Activated CD8-positive, alpha-beta memory T cell treated with anti-CD3 and anti-CD28 coated beads, Interleukin-2, amount 10 ng/mL, durations not matched to agents 7 days and 5 days (primary cell): ENCODE measurements at places on chromosomes 11 and 22. TPM values are rescaled to one million over a fixed set of nuclear protein-coding genes. Genes with fewer than 3 reads are reported as not detected.

RFPL3 gene
- total RNA-seq, result not detected

CCDC188 gene
- not detected for total RNA-seq

ANO5 gene
- 0.12 TPM for total RNA-seq

GRCh38 chr22:25085156-25085555 lies 114.5 kb upstream of the CRYBB3 start:
- no peak for DNase-seq

DNA sequence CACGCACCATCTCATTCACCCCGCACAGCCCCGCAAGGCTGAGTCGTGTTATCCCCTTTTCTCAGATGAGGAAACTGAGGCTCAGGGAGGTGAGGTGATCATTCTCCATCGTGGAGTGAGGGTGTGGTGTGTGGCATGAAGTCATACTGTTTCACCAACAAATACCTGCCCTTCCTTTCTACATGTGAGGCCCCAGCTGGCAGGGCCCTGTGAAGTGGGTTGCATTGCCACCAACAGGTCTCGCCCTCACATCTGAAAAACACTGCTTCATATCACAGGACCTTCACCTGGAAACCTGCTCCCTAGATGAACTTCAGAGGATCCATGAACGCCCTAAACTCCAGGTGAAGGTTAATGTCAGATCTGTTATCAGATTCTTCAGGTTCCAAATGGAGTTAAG lies 4.3 kb downstream of the SSTR3 start:
- DNase-seq, result no peak

- no peak for DNase-seq
Observed at GRCh38 chr22:37815593-37815992, 7.6 kb upstream of the GALR3 start.

DNA sequence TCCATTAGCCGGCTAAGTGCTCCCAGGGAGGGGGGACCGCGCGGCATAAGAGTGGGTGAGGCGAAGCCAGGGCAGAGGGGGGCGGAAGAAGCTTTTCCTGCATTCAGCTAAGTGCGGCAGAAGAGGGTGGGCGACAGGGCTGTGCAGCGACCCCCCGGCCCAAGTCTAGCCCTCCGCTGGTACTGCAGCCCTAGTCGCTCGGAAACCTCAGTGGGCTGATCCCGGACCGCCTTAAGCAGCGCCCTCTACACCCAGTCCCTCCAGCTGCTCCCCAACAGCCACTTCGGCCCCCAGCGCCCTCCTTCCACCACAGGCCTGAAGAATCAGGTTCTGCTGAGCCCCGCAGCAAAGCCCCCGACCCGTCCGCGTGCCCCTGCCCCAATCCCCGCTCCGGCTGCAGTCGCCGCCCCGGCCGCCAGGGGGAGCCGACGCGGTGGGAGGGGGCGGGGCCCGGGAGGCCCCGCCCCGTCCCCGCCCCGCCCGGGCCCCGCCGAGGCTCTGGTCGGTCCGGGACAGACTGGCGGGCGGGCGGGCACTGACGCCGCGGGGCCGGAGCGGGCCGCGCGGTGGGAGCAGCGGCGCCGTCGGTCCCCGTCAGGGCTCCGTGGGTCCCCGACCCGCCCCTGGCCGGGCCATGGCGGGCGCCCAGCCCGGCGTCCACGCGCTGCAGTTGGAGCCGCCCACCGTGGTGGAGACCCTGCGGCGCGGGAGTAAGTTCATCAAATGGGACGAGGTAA lies at the start of gene PLCB3:
Gene PLCB3 (plus strand): TSS at position 515 of the 737 bp plus-strand sequence. CDS start 120 bp downstream, at position 635.
- peak; percentile 68 for DNase-seq

- no peak for DNase-seq
Observed at GRCh38 chr22:45919504-45920286, 57.3 kb downstream of the WNT7B start.

DNA sequence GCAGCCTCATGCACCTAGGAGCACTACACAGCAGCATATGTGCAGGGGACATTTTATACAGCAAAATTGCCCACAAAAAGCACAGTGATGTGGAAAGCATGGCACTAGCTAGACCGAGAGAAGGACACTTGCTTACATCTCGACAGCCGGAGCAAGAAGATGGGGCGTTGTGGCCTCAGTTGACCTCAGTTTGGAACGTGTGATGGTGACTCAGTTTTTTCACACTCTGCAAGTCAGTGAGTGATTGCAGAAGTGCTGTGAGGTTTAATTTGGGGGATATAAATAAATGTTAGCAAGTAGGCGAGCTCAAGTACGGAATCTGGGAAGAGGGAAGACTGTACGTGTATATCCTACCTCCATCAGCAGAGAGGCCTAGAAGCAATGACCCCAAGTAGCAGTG lies 23.3 kb downstream of the LRP5 start:
- peak; percentile 65 for DNase-seq

DNA sequence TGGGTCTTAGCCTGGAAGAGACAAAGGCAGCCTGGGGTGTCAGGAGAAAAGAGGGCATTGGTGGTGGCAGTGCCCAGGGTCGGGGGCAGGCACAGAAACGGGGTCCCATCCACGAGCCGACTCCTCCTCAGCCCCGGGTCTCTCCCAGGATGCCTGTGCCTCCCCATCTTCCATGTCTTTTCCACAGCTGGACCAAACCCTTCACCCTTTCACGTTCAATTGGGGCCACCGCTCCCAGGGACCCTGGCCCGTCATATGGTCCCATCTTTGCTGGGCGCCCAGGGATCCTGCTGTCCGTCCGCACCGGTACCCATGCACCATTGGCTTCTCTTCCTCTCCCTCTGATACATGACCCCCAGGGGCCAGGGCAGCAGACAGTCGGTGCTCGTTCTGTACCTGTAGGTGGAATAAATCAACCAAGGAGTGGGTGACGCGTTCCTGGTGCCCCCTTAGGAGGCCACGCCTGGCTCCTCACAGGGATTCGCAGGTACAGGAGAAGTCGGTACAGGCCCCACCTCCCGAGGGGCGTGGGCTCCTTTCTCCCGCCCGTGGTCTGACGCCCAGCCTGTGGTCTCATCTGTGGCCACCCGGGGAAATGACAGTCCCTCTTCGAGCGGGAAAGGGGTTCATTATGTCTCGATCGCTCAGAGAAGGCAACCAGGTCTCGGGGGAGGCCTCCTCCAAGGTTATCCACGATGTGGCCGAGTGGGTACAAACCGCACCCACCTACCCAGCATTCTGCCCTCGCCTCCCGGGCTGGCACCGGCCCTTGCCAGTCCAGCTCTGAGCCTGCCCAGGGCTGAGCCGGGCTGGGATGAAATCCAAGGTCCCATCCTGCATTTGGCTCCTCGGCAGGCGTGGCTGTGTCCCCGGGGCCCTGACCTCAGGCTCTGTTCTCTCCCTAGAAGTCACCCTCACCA lies 1493.6 kb downstream of the BRD1 start:
- no peak for DNase-seq
